Thoracic aorta (tissue), 2 donors: ENCODE measurements at places on chromosomes 4 and X. TPM values are rescaled to one million over a fixed set of nuclear protein-coding genes. Genes with fewer than 3 reads are reported as not detected.

The SSX2 gene
- total RNA-seq, result not detected

The UGT2B17 gene
- total RNA-seq, result not detected

The IL21 gene
- not detected for total RNA-seq

The ADH1A gene
- 0.99 TPM for total RNA-seq

The SSR4 gene
- 103 TPM for total RNA-seq

- DNase-seq, result no peak
These were observed 12.3 kb upstream of the TIGD2 start for GRCh38 chr4:89099034-89099433.

The TCEAL8 gene
- total RNA-seq, result 59.4 TPM

The FHDC1 gene
- 0.27 TPM for total RNA-seq

DNA sequence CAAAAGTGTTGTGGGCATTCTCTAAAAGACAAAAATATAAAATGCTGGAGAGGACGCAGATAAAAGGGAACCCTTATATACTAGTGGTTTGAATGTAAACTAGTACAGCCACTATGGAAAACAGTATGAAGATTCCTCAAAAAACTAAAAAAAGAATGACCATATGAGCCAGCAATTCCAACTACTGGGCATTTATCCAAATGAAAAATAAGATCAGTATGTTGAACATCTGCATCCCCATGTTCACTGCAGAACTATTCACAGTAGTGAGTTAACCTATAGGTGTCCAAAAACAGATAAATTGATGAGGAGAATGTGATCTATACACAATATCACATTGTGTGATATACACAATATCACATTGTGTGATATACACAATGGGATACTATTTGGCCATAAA lies 1615.3 kb downstream of the PCDH18 start:
- no peak for DNase-seq

DNA sequence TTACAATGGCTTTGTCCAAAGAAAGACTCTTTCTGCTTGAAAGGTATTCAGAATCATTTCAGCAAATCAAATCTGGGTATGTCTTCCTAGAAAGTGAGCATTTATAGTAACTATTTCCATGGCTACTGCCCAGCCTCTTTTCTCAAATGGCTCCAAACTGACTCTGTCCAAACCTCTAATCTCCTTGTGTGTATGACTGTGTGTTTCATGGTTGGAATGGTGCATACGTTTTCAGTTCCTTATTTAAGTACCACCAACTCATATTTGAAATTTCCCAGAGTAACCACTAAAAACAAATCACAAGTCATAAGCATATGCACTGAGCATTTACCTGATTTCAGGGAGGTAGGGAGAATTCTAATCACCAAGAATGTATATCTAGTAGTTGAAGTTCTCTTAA lies 106.0 kb downstream of the TMEM144 start:
- no peak for DNase-seq

GRCh38 chrX:118024482-118024881 lies 92.1 kb downstream of the KLHL13 start:
- DNase-seq, result no peak

The MSX1 gene
- total RNA-seq, result 24.6 TPM

DNA sequence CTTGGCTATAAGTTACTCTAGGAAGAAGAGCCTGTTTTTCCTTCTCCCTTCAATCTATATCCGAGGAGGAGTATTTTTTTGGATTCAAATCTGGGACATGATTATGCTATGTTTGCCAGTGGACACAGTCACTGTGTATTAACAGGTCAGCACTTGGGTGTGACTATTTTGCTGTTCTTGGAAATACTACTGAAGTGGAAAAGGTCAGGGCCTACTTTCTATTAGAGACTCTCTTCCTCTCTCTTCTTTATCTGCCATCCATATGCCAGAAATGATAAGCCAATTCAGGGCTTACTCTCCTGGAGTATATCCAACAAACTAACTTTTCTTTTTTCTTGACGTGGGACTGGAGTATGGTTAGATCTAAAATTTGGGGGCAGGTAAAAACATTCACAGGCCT lies 40.5 kb downstream of the MID1IP1 start:
- no peak for DNase-seq

- no peak for DNase-seq
These were observed 993.9 kb downstream of the PDHA2 start for GRCh38 chr4:96833831-96834230.

DNA sequence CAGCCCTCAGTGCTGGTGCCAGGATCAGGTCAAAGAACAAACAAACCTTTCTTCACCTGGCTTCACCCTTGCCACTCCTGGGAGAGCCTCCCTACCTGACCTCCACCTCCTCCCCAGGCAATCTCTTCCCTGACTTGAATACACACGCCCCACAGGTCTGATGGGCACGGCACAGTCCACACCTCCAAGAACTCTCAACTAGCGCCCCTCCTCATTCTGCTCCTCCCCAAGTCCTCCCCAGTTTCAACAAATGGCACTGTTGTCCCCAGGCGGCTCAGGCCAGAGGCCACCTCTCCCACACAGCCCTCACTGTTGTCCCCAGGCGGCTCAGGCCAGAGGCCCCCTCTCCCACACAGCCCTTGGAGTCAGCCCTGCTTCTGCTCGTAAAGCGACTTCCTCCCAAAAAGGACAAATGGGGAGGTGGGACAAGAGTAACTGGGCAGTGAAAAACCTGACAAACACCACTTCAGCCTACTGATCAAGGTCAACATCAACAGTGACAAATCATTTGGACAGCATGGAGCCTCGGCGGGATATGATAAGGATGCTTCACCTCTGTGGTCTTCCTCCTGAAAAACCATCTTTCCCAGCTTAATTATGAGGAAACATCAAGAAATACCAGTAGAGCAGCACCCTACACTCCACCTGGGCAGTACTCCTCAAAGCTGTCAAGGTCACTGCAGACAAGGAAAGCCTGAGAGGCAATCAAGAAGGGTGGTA lies 2.9 kb downstream of the LETM1 start:
- DNase-seq, result no peak

The PNMA3 gene
- total RNA-seq, result 0.56 TPM

DNA sequence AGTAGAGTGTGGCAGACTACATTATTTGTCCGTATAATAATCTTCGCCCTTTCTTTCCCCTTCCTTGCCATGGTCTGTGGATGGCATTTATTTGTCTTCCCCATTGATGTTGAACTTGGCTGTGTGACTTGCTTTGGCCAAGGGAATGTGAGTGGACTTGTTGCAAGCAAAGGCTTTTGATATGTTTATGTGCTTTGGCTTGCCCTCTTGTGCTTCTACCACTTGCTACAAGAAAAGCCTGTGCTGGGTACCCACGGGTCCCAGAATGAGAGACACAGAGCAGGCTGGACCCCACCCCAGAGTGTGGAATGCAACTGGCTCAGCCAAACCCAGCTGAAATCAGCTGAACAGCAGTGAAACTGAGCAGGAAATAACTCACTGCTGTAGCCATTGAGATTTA lies 63.0 kb downstream of the FAM184B start:
- DNase-seq, result no peak

GRCh38 chrX:37956223-37956622 lies 50.1 kb upstream of the SYTL5 start:
- DNase-seq, result no peak

The JCHAIN gene
- total RNA-seq, result 7.9 TPM

GRCh38 chrX:123036401-123036800 lies 147.7 kb upstream of the GRIA3 start:
- no peak for DNase-seq

The AFF2 gene
- total RNA-seq, result 16.6 TPM

- no peak for DNase-seq
These were observed 92.1 kb upstream of the RPA4 start for GRCh38 chrX:96791559-96791958.

DNA sequence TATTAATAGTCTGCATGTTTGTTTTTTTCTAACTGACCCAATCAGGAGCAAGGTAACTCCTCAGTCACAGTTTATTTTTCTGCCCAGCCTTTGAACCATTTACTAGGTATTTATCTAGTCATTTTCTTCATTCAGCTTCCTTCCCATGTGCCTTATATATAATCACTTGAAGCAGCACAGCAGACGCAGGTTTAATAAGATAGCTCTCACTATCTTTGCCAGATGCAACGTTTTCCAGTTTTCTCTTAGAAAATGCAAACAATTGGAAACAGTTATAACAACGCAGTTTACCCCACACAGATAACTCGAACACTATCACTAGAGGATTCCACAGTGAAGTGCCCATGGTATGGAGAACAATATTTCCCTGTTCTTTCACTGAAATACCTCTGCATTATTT lies 56.4 kb upstream of the NFKB1 start:
- no peak for DNase-seq

DNA sequence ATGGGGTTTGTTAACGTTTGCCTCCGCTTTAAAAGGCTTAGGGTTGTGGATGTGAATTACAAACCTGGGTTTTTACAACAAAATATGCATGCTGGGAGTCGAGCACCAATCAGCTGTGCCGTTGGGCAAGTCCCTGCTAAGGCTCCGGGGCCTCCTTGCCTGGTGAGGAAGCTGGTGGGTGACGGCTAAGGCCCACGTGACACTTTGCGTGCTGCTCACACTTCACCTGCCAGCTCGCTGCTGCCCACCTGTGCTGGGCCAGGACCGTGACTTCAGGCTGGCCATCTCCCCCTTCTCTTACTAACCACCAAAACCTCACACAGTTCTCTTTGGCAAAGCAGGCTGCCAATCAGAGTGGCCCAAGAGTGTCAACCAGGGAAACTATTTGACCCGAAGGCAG lies 178.3 kb downstream of the AFAP1 start:
- DNase-seq, result no peak

DNA sequence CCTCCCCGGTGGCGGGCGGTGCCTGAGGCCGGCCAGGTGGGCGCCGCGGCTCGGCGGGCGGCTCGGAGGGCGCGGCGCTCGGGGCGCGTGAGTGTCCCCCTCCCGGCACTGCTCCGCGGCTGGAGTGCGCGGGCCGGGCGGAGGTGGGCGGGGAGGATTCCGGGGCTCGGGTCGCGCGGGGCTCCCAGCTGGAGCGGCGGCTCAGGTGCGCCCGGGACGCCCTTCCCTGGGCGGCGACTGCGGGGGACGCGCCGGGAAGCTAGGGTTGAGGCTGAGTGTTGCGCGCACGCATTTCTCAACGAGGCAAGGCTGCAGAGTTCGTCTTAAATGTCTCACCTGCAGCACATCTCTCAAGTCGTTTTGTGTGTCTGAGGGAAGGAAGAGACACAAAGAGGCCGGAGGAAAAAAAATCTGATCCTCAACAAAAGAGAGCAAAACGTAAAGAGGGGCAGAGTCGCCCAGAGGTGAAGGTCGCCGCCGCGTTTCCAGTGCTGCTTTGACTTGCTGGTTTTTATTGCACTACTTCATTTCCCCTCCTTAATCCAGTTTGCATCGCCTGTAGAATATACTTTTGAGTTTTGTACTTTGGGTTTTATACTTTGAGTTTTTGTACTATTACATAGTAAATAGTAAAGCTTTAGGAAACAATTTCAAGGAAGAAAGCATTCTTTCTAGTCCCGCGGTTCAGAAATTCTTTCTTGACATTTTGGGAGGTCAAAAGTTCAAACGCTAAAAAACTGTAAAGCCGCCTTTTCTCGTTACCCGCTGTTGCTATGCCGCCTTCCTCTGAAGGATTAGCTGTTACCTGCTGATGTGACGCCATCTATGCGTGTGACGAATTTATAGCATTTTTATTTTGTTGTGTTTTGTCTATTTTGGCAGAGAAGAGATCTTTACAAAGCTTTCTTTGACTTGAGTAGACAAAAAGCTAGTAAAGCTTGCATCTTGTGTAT lies 106.5 kb upstream of the STOX2 start:
- DNase-seq, result no peak

- DNase-seq, result no peak
These were observed 106.6 kb downstream of the CRLF2 start for GRCh38 chrX:1105671-1106419.
